ENCODE measurements at places on chromosomes 7 and 10. TPM values are rescaled to one million over a fixed set of nuclear protein-coding genes. Genes with fewer than 3 reads are reported as not detected.

Gene MEST
- 42.6 TPM for total RNA-seq

Gene SFRP4
- total RNA-seq = 7.7 TPM

Gene SLC13A1
- total RNA-seq = not detected

Gene LRRC18
- not detected for total RNA-seq

Gene LRMDA
- total RNA-seq = 5.6 TPM

Gene DLX6
- total RNA-seq = not detected

Gene CFAP46
- 1.5 TPM for total RNA-seq

Gene NPTX2
- total RNA-seq = 0.17 TPM

Gene FANK1
- 3.7 TPM for total RNA-seq

Gene FAM13C
- not detected for total RNA-seq

Gene OR6B1
- total RNA-seq = not detected

Gene SPDYE5
- total RNA-seq = not detected

Gene SFXN2
- 2.1 TPM for total RNA-seq

Gene RGS10
- 52.0 TPM for total RNA-seq

Gene TMEM139
- 1.3 TPM for total RNA-seq

Gene CPED1
- total RNA-seq = not detected

Gene SPDYE8
- total RNA-seq = not detected

Gene TCERG1L
- total RNA-seq = not detected

Gene GIMAP6
- total RNA-seq = not detected

Gene GIMAP2
- not detected for total RNA-seq

Gene TMEM130
- total RNA-seq = 0.52 TPM

Gene IMMP2L
- total RNA-seq = 16.2 TPM

Gene MYO1G
- total RNA-seq = 0.13 TPM

Gene SEMA3E
- 1.8 TPM for total RNA-seq

Gene ANKRD61
- total RNA-seq = 0.22 TPM

Gene NDUFB8
- 284 TPM for total RNA-seq

Gene CRYGN
- total RNA-seq = not detected

Gene VENTX
- total RNA-seq = not detected

All from A549 treated with ZK216348 at 1 μM for 4 hours (cell line).